Naive thymus-derived CD8-positive, alpha-beta T cell (primary cell): ENCODE measurements at places on chromosomes 7 and 10.
A peak's percentile ranks its signal among the peaks of the same experiment; 100 is the strongest.

GRCh38 chr7:105748701-105749100 lies 127.7 kb downstream of the ATXN7L1 start:
- DNase-seq, result no peak

DNA sequence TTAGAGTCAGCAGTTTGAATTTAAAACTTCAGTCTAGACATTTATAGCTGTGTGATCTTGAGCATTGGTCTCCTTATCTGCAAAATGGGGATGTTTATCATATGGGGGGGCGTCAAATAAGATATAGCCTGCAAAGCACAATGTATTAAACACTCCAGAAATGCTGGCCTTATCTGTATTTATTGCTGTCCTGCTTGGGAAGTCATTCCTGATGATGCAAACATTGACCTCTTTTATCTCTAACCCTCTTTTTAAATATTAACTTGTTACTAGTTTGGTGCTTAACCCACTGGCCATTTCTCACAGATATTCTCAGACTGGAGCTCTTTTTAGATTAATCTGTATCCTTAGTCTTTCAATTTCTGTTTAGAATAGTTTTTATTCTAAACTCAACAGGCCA lies 13.2 kb downstream of the MRPS33 start:
- no peak for DNase-seq

DNA sequence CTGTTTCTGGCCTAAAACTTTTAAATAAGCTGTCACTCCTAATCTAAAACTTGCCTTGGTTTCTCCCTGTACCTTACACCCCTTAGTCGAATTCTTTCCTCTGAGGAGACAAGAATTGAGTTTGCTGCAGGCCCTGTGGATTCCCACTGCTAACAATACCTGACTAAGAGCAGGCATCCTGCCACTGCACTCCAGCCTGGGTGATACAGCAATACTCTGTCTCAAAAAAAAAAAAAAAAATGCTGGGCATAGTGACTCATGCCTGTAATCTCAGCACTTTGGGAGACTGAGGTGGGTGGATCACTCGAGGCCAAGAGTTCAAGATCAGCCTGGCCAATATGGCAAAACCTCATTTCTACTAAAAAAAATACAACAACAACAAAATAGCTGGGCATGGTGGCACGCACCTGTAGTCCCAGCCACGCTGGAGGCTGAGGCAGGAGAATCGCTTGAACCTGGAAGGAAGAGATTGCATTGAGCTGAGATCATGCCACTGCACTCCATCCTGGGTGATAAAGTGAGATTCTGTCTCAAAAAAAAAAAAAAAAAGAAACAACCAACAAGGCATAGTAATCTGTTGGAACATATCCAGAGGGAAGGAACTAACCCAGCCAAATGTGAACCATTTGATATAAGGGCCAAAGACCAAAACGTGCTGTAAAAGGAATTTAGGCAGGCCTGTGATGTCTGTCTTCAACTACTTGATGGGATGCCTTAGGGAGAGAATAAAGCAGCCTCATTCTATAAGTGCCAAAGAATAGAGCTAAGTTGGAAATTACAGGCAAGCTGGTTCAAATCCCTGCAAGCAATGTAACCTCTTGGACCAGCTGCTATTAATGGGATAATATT lies 732.7 kb upstream of the AUTS2 start:
- DNase-seq, result no peak

GRCh38 chr10:33183655-33184054 lies 150.8 kb downstream of the NRP1 start:
- DNase-seq, result no peak

- DNase-seq, result no peak
Observed at GRCh38 chr7:82616059-82616728, 172.6 kb upstream of the CACNA2D1 start.

DNA sequence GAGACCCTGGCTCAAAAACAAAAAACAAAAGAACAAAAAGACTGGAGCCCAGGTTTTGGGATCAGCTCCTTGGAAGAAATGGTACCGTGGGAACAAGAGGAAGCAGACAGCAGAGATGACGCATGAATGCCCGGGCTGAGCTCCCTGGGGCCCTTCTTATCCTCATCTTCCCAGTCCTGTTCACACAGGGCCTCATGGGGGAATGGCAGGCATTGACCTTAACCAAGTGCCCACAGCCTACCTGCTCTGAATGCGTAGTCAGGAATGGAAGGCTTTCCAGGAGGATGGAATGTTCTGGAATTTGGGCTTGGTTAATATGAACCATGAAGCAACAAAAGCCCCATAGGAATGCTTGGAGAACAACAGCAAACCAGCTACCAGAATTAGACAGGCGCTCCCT lies 154.7 kb downstream of the PRPF18 start:
- DNase-seq, result no peak

DNA sequence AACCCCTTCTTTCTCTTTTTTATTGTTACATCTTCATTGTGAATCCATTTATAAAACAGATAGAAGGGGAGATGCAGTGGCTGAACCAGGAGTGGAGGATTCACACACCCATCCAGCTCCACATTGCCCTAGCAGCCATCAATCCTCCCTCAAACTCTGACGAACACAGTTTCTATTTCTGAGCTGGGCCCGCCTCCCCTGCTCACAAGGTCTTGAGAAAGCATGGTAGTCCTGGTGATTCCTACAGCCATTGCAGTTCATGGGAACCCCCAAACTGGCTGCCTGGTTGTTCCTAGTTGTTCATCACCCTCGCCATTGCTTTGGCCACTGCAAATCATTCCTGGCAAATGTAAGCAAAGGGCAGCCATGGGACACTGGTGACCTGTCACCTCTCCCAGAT lies 258.5 kb upstream of the AOAH start:
- DNase-seq, result no peak

- no peak for DNase-seq
Observed at GRCh38 chr7:135913404-135913803, 63.8 kb downstream of the MTPN start.

- DNase-seq, result no peak
Observed at GRCh38 chr7:87858417-87859100, 17.6 kb downstream of the SLC25A40 start.

DNA sequence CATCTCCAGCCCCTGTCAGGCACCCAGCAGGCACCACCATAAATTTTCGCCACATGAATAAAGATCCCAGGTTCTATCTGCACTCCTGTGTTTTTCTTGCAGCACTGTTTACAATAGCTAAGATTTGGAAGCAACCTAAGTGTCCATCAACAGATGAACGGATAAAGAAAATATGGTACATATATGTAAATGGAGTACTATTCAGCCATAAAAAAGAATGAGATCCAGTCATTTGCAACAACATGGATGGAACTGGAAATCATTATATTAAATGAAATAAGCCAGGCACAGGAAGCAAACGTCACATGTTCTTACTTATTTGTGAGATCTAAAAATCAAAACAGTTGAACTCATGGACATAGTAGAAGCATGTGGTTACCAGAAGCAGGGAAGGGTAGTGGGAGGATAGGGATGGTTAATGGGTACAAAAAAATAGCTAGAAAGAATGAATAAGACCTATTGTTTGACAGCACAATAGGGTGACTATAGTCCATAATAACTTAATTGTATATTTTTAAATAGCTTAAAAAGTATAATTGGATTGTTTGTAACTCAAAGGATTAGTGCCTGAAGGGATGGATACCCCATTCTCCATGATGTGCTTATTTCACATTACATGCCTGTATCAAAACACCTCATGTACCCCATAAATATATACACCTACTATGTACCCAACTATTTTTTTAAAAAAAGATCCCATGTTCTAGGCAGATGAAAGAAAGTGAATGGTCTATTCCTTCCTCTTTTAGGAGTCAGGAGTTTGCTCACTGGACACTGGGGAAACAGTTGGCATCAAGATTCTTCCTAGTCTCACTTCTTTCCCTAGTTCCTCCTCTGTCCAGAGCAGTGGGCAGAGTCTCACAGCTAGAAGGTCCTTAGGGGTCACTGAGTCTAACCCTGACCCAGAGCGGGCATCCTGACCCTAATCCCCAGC lies 1.0 kb upstream of the NPFFR1 start:
- DNase-seq, result no peak

DNA sequence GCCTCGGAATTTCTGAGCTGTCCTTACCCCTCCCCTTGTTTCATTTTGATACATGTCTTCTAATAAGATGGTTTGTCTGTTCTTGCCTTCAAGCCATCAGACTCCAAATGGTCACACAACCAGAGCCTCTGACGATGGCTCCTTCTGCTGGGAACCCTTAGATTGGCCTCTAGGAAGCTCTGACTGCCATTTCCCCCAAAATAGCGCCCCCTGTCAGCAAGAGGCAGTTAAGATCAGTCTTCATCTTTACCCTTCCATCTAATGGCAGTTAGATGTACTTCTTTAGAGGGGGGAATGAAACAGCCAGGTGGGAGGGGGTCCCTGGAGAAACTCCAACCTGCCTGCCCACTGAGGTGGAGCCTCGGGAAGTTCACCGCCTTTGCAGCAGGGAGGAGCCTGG lies 85.8 kb upstream of the GPR22 start:
- DNase-seq, result no peak

DNA sequence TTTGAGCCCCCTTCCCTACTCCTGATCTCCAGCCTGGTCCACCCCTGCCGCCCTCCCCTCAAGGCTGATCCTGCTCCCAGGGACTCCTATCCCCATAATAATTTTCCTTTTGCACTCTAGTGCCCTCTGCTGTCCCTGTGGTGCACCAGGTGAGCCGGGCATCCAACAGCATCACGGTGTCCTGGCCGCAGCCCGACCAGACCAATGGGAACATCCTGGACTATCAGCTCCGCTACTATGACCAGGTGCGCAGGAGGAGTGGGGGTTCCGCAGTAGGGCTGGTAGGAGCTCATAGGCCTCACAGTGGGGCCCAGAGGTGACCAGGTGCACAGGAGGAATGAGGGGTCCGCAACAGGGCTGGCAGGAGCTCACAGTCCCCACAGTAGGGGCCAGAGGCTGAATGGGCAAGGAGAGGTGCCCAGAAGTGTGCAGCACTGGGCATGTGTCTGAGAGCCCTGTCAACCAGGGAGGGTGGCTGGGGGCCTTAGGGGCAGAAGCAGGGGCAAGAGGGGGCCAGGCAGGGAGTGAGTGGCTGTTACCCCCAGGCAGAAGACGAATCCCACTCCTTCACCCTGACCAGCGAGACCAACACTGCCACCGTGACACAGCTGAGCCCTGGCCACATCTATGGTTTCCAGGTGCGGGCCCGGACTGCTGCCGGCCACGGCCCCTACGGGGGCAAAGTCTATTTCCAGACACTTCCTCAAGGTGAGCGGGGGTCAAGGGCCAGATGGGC lies 11.7 kb downstream of the EPHB6 start:
- no peak for DNase-seq

GRCh38 chr7:80614851-80615271 lies 23.6 kb upstream of the CD36 start:
- DNase-seq, result no peak

- DNase-seq, result no peak
Observed at GRCh38 chr7:158065340-158065739, 522.3 kb downstream of the PTPRN2 start.

- DNase-seq, result no peak
Observed at GRCh38 chr7:132430041-132430855, 146.0 kb downstream of the PLXNA4 start.

DNA sequence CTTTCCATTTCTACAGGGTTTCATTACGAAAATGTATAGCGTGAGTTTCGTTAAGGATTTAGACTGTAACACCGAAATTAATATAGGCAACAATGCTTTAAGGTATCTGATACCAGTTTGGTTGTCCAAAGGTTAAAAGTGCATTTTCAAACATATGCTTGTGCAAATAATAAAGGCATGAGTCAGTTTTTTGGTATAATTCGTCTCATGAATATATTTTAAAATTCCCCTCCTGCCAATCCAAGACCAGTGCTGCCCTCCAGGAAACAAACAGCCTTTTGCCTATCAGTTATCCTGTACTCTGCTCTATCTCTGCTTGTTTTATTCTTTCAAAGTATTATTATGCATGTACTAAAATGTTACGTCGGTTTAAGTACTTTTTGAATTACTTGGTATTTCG lies 2.0 kb downstream of the LCOR start:
- DNase-seq, result no peak

GRCh38 chr7:17406738-17407137 lies 108.3 kb downstream of the AHR start:
- no peak for DNase-seq

- DNase-seq, result no peak
Observed at GRCh38 chr10:10785627-10786026, 232.0 kb upstream of the CELF2 start.

DNA sequence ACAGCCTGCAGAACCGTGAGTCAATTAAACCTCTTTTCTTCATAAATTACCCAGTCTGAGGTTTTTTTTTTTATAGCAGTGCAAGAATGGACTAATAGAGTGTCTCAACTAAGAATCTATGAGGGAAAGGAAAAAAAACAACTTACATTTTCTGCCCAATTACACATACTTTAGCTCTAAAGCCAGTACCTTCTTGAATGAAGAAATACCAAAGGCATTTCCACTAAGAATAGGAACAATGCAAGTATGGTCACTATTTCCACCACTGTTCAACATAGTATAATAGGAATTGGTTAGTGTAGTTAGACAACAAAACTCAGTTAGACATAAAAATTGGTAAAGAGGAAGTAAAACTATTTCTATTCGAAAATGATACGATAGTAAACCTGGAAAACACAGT lies 37.6 kb downstream of the MICU1 start:
- no peak for DNase-seq

DNA sequence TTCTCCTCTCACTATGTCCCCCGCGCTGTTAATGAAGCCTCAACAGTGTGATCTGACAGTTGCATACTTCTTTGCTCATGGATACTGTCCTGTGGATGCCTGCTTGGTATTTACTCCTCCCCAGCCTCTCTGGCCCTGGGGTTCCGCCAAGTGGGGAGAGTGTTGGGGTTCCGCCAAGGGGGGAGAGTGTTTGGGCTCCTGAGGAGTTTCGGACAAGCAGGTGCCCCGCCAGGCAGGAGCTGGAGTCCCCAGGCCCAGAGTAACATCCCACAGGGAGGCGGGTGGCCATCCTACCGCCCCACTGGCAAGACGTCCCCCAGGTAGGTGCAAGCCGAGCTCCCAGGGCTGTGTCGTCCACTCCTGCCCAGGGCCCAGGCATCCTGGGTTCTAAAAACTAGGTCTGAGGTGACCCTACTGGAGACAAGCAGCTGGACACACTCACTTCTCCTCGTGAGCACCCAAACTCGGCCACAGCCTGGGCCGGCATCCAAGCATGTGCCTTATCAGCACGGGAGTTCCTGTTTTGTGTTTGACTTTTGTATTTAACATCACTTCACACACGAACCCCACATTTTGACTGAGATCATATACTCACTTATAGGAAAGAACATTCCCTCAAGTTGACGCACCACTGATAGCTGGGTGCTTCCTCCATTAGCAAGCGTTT lies 34.2 kb downstream of the CAMK2B start:
- no peak for DNase-seq

- no peak for DNase-seq
Observed at GRCh38 chr7:37988721-37989650, 68.5 kb downstream of the EPDR1 start.

- DNase-seq, result no peak
Observed at GRCh38 chr10:21234761-21235160, 290.7 kb downstream of the SKIDA1 start.

- peak; percentile 84 for DNase-seq
Observed at GRCh38 chr10:114526126-114526503, 121.8 kb upstream of the AFAP1L2 start.

DNA sequence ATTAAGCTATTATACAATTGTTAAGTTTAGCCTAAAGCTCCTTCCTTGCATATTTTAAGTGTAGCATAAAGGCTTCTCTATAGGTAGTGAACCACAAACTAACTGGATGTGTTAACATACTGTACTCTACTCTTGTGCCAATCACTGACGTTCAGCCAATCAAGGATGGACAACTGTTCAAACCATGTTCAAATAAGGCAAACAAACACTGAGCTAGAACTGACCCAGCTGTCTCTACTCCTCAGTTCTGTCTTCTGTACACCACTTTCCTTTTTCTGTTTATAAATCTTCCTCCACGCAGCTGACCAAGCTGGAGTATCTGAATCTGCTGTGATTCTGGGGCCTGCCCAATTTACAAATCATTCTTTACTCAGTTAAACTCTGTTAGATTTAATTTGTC lies 188.7 kb upstream of the MBL2 start:
- DNase-seq, result no peak
